Gastrocnemius medialis (tissue), 4 donors: ENCODE measurements at places on chromosomes 16 and 17.

- DNase-seq = no peak
These were observed 151.3 kb downstream of the ZFHX3 start for GRCh38 chr16:72896485-72897118.

DNA sequence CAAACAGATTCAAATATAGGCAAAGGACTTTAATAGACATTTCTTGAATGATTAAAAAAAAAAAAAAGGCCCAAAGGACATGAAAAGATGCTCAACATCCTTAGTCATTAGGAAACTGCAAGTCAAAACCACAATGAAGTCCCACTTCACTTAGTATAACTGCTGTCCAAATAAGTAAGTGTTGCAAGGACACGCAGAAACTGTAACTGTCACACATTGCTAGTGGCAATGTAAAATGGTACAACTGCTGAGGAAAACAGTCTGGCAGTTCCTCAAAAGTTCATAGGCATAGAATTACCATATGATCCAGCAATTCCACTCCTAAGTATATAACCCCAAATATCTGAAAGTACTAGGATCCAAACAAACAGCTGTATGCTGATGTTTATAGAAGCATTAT is 112.7 kb downstream of the BRIP1 start:
- DNase-seq = no peak

DNA sequence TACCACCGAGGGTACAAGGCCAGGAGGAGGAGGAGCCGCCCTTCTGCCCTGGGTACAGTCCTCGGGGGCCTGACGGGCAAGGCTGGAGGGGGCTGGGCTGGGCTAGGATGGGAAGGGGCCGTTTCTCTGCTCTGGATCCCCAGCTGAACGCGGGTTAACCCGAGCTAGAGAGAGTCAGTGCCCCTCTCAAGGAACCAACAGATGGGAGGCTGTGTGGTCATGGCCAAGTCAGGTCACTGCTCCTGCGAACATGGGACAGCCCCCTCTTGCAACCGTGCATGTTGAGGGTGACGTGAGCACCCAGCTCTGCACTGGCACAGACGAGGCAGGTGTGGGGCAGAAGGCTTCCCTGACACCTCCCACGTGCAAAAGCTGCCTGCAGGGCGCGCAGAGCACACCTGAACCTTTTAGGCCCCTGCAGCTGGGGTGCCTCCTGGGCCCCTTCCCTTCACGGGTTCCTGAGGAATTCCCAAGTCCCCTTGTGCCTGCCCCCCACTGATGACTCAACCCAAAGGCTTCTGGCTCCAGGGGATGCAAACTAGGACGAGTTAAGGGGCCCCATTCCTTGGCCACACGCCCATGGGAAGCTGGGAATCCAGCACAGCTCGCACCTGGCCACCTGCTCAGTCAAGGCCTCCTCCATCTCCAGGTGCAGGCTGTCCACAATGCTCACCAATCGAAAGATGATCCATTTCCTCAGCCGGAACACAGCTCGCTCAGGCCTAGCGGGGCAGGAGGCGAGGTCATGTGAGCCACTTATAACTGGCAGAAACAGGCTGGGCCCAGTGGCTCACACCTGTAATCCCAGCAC is 6.3 kb downstream of the MYBBP1A start:
- no peak for DNase-seq

GRCh38 chr17:28888832-28889231 is 8.7 kb downstream of the FLOT2 start:
- DNase-seq = no peak

DNA sequence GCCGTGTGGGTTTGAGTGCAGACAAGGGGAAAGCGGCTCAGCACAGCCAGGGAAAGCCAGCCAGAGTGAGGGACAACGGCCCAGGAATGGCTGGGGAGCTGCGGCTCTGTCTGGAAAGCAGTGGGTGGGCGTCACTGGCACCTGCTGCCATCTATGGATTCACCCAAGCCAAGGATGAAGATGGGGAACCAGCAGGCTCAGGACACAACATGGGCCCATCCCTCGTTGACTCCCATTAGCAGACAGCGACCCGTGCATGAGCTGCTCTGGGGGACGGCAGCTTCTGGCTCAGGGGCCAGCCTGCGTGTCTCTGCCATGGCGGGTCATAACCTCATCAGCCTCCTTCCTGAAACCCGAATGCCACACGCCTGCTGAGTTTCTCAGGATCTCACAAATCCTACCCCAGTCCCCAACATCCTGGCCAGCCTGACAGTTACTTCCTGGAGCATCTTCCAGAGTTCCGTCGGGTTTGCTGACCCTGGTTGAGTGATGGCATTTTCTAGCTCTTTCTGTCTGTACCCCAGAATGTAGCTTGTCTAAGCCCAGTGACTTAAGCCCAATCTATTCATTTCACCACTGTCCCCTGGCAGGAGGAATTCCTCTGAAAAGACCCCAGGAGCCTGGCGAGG is 50.7 kb downstream of the SLC7A5 start:
- no peak for DNase-seq

GRCh38 chr16:72785886-72786285 is 262.0 kb downstream of the ZFHX3 start:
- DNase-seq = no peak

DNA sequence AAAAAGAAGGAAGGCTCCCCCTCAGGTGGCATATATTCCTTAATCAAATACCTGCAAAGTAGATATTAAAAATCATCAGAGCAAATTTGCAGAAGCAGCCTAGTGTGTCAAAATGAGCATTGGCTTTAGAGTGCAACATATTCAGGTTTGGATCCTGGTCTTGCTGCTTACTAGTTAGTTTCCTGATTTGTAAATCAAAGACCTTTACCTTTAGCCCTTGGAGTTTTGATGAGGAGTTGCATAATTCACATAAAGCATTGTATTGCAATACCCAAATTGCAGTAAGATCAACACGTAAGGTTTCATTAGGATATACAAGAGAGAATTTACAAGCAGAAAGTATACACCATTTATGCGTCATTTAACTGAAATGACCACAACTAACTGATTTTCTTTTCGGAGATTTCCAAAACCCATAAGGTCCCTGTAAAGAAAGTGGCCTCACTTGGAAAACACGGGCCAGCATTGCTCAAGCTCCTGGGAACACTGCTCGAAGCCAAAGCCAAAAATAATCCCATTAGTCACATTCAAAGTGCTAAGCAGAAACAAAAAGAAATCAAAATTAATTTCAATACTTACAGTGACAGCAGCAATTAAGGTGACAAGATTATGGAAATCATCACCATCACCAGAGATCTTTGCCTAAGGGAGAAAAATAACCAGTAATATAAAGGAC is 415.9 kb upstream of the ERCC4 start:
- no peak for DNase-seq

DNA sequence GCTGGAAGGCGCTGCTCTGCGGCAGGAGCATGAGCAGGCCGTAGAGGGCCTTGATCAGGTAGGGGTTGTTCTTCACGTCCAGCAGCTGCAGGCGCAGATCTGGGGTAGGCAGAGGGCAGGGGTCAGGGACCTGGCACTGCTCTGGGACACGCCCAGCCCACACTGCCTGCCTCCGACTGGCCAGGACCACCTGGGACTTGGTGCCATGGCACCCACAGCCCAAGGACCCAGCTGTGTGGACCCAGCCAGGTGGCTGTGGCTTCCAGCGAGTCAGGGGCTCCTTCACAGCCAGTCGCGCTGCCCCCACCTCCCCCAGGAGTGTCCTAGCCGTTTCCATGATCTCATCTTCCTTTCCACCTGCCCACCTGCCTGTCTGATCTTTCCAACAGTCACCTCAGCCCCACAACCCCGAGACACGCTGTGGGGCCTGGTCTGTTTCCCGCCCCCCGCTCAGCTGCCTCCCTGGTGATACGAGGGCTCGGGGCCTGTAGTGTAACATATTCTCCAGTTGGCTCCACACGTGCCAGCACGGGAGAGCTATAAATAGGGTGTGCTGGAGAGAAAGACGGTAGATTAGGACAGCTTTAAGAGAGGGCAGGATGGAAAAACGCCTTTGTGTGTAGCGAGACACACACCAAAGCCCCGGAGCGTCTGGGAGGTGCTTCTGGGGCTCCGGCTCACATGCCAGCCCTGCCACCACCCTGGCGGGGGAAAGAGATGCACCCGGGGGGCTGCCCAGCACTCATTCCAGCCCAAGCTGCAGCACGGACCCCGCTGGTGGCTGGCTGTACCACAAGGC is 7.2 kb upstream of the MTSS2 start:
- peak; percentile 88 for DNase-seq

- DNase-seq = no peak
These were observed 210.1 kb upstream of the HS3ST4 start for GRCh38 chr16:25481636-25482035.

- no peak for DNase-seq
These were observed 1357.4 kb upstream of the GOT2 start for GRCh38 chr16:60091529-60091928.

GRCh38 chr17:44389723-44390202 is 314 bp upstream of the ITGA2B start:
- DNase-seq = no peak

GRCh38 chr16:72884037-72884436 is 163.9 kb downstream of the ZFHX3 start:
- no peak for DNase-seq

- DNase-seq = no peak
These were observed 121.1 kb downstream of the CYLD start for GRCh38 chr16:50862818-50863643.

- no peak for DNase-seq
These were observed 504 bp upstream of the COPRS start for GRCh38 chr17:31859487-31860008.

DNA sequence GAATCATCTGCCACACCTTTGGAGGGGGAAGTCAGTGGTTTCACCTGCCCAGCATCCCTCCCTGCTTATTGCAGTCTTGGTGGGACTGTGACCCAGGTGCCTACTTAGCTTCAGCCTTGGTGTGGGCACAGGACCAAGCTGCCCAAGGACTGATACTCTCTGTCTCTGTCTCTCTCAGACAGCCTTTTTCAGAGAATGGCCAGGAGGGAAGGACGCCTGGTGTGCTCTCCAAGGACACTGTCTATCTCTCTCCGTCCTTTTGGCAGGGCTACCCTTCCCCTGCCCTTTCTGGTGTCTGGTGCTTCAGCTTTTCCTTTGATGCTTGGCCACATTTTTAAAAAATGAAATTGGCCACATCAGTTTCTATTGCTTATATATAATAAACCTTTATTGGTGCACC is 19.6 kb downstream of the PIK3R6 start:
- no peak for DNase-seq

DNA sequence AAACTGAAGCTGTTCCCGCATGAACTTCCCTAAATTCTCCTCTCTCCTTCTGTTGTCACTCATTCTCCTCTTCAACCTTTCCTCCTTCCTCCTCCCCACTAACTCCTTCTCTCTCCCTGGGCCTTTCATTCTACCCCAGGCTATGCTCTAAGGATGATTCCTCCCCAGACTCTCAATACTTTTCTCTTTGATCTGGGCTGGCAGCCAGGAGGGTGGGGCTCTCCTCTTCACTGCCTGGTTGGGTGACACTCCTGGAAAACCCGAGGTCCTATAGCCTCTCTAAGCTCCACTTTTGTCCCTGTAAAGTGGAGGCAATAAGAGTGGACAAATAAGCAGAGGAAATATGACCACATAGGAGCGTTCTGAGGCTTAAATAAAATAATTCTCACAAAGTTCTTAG is 46.2 kb downstream of the HSD17B2 start:
- no peak for DNase-seq

DNA sequence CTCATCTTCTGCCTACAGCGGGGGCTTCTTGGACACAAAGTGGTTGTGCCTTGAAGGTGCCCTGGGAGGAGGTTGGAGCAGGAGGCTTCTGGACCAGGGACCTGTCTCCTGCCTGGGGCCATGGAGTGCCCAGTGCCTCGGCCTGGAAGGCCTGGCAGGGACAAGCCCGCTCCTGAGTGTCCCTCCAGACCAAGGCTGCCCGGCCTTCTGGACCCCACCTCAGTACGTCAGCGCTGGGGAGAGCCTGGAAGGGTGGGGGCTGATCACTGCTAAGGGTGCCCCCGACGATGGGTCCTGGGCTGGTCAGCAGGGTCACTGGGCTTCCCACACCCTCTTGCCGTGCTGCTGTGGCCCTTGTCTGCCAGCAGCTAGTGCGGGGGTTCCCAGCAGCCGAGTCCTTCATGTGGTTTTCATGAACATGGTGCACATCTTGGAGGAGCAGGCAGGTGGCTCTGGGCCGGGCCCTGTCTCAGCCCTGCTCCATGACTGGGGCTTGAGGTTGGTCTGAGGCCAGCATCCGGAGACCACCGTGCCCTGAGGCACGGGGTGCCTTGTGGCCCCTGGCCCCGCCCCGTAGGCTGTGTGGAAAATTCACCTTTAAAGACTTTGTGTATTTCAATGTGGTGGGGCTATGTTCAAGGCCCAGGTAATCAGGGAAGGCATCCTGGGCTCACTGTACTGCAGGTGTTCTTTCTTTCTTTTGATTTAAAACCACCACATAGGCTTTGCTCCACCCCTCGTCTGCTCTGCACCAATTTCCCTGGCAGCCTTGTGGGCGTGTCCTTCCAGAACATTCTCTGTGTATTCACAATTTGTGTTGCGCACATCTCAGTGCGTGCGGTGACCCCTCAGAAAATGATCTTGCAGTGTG is 22.4 kb downstream of the MGRN1 start:
- no peak for DNase-seq
